Dermis blood vessel endothelial cell (primary cell): ENCODE measurements at places on chromosomes 5 and 9.

- peak; percentile 28 for DNase-seq
Measured at GRCh38 chr5:141914199-141914743, 9.4 kb upstream of the DELE1 start.

- DNase-seq: peak; percentile 67
Measured at GRCh38 chr5:5497152-5497788, 74.8 kb downstream of the ICE1 start.

GRCh38 chr9:34929506-34930102 is 28.5 kb upstream of the PHF24 start:
- peak; percentile 55 for DNase-seq

GRCh38 chr5:157303667-157304327 is 37.9 kb downstream of the CYFIP2 start:
- DNase-seq: no peak

DNA sequence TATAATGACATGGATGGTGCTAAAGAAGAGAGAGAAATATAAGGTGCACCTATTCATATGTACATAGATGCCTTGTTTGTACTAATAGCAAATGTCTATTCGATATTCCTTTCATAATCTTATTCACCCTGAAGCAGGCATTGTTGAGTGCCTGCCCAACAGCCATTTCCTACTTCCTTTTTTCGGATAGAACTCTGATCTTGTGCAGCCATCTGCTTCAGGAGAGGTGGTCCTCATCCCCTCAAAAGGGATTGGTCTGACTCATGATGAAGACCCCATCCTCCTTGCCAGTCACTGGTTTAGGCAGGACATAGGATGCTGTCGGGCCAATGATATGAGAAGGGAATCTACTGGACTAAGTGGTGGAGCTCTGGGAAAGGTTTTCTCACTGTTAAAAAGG is 8.4 kb upstream of the RANBP3L start:
- DNase-seq: no peak

- no peak for DNase-seq
Measured at GRCh38 chr9:137136261-137136880, 2.6 kb upstream of the GRIN1 start.

GRCh38 chr5:51746023-51746422 is 362.8 kb downstream of the ISL1 start:
- no peak for DNase-seq

DNA sequence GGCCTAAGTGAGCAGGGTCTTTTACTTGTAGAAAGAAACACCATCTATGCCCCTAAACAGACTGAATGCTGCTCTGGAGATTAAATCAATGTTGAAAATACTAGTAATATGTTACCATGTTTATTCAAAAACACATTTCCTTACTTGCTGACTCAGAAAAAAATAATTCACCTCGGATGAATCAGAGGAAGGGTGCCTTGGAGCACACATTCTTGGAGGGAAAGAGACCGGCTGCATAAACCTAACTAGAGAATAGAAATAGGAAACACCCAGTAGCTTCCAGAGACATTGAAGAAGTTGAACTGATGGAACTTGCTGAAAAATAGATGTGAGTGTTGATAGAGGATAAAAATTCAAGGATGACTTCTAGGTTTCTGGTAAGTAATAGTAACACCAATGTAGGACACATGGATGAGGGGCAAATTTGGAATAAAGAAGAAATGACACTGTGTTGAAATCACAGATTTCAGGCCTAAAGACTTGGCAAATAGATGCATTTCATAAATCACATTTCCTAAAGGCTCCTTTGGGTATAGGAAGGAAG is 76.9 kb upstream of the MINAR2 start:
- DNase-seq: peak; percentile 59

- DNase-seq: no peak
Measured at GRCh38 chr5:149597618-149598017, 16.3 kb downstream of the ARHGEF37 start.

DNA sequence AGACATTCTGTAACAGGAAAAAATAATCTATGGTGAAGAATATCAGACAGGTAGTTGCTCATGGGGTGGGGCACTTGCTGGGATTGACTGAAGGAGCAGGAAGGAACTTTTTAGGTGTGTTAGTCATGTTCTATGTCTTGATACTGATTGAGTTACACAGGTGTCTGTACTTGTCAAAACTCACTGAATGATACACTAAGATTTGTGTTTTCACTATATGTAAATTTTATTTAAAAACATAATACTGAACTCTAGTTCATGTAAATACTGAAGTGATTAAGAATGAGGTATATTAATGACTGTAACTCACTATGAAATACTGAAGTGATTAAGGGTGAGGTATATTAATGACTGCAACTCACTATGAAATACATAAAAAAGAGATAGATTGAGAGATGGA is 28.5 kb downstream of the IL6ST start:
- no peak for DNase-seq

DNA sequence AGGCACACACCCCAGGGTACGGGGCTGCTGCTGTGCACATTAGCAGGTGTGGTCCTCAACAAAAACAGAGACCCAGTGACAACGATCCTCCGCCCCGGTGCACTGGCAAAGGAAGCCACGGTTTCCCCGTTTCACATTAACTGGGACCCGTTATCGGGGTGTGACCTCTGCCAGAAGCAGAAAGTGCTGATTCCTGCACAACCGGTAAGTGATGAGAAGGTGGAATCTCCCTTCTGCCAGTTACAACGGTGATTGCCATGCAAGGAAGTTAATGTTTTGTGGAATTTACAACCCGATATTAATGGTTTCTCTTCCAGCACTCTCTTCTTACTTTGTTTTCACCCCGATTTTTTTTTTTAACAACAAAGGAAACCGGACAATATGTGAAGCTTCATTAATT is 294.9 kb upstream of the IRX1 start:
- no peak for DNase-seq

DNA sequence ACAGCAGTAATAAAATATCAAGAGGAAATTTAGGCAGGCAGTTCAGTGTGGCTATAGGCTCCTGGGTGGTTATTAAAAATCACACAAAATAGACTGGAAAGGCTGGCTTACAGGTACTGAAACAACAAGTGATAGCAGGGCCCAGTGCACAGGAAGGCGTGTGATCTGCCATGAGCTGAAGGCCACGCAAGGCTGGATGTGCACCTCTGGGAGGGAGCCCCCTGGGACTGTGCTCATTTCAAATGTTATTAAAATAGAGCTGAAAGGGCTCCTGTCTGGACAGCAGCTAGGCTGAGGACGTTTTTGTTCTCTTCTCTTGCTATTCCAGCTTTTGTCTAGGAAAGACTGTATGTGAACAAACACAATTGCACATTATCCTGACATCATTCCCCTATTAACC is 324.3 kb upstream of the RFX3 start:
- DNase-seq: no peak

DNA sequence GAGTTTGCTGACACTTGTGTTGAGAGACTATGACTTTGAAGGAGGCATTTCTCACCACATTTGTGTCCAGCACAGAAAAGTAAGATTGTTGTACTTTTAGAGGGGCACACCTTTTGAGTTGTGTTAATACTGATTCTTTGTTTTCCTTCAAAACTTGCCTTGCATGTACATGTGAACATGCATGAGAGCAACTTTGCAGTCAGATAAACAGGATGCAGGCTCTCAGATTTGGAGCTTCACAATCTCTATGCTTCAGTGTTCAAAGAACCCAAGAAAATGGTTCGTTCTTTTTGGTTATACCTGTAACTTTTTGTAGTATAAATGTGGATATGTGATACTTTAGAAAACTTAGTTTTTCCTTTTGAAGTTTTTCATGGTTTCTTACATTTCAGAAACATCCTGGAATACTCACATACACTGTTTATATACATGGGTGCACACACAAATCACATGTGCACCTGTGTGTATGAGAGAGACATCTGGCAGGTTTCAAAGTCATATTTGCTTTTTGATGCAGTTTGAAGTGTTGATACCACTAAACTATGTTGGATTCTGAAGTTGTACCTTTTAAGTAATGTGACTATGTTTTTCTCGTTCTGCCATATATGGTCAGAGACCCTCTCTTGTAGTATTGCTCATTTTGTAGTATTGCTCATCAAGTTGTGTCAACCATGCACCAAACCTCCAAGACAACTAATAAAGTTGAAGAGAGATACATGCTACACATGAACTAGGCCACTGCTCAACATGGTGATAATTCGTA is 190.7 kb downstream of the CD180 start:
- DNase-seq: no peak

- DNase-seq: peak; percentile 62
Measured at GRCh38 chr5:10227379-10227778, 22.3 kb downstream of the ATPSCKMT start.

DNA sequence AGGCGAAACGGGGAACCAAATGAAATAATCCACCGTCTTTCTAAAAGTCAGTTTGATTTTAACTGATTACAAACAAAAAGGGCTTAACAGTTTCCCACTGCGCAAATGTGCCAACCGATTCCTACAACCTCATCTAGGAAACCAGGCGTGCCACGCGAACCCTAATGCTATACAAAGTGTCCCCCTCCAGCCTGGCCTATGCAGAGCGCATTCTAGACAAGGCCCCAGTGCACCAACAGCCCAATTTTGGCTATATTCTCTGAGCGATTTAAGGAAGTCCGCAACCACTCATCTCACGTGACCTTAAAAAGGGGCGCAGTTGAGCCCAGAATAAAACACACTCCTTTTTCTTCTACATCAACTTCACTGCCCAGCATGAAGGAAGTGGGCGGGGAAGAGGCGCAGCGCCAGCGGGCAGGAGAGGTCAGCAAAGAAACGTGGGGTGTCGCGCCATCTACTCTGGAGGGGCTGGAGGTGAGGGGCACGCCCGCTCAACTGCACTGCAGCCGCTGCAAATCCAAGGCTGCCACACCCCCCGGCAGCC is 779 bp downstream of the FAM13B start:
- peak; percentile 57 for DNase-seq

GRCh38 chr9:88458716-88459465 is 70.6 kb downstream of the SPIN1 start:
- DNase-seq: no peak

DNA sequence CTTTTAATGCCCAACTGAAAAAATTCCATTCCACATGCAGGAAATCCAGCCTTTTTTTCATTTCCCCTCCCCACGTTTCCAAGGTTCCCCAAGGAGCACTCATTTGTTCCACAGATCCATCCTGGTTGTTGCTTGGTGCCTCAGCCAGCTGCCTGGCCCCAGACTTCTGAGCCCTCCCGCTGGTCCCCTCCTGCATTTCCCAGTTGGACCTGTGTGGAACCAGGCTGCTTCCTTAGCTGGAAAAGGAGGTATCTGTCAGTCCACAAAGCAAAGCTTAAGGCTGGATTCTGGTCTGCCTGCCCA is 44.8 kb downstream of the ANGPTL2 start:
- peak; percentile 68 for DNase-seq

GRCh38 chr5:124729720-124730359 is 16.6 kb downstream of the ZNF608 start:
- DNase-seq: no peak

GRCh38 chr9:3534614-3535404 is 9.0 kb upstream of the RFX3 start:
- no peak for DNase-seq

DNA sequence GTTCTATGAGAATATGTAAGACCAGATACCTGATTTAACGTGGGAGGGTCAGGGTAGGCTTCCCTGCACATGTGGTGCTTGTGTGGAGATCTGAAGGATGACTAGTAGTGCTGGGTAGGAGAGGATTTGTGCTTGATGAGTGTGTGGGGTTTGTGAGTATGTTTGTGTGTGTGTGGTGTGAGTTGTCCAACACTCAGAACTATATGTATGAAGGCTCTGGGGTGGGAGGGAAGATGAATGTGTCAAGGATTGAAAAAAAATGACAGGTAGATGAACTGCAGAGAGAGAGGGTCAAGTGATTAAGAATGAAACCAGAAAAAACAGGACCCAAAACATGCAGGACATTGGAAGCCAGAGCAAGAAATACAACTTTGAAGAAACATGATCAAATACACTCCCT is 154.6 kb upstream of the NR3C1 start:
- DNase-seq: no peak

DNA sequence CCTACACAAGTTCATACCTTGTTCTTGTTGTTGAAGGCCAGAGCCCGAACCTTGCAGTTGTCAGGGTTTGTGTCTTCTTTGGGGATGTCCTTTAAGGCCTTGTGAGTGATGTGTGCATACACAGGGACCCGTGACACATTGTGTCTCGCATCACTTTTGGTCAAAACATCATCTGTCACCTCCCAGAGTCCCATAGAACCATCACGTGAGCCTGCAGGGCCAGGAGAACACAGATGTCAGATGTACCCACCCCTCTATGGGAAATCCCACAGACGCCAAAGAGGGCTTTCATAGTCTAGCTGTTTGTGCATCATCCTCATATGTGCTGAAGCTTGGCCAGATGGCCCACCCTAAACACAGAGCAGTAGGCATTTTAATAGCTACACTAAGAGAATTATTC is 28.2 kb downstream of the DCAF12 start:
- no peak for DNase-seq

GRCh38 chr5:135832941-135833920 is 1.2 kb upstream of the SLC25A48 start:
- no peak for DNase-seq

- no peak for DNase-seq
Measured at GRCh38 chr9:13932528-13933267, 381.2 kb downstream of the NFIB start.

DNA sequence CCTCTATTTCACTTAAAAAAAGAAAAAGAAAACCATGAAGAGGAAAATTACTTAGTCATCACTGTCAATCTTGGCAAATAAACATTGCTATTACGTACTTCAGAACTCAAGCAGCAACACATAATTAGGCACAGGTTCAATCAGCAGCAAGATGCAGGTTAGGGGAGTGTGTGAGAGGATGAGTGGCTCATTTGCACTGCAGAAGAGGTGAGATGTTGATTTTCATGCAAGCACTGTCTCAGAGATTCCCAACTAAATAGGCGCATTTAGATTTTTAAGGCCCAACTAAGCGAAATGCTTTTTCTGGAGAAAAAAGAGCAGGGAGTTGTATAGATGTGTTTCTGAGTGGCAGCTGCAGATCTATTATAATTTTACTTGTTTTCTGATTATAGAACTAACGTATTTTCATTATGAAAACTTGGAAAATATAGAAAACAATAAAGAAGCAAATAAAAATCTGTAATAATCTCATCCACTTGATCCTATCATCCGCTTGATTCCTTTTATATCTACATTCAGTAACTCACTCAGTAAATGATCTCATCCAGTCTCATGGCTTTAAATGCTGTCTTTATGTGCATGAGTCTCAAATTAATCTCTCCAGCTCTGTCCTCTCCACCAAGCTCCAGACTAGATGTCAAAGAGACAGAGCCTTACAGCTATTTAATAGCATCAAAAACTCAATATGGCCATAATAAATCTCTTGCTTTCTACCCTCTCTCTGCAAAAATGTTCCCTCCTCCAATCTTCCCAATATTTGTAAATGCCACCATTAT is 162.5 kb downstream of the ZNF462 start:
- DNase-seq: no peak
